ENCODE measurements at places on chromosomes 5 and 9.

- peak; percentile 62 for DNase-seq
These were observed 147.1 kb downstream of the ERCC6L2 start for GRCh38 chr9:96022445-96023051.

DNA sequence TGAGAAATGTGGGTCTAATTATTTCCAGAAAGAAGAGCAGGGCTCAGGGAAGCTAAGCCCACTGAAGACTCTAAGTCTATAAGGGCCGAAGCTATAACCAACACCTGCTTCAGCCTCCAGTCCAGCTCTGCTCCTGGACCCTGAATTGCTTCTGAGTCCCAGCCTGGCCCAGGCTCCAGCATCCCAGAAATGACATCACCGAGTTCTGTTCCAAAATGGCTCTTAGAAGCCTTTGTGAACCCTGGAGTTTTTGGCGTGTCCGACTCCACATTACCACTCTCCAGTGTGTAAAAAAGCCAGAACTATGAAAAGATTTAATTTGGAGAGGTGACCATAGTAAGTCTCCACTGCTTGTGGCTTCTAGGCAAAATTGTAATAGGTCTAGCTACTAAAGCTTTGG is 289.9 kb downstream of the SLIT3 start:
- DNase-seq, result no peak

GRCh38 chr5:176892663-176893062 is 6.5 kb downstream of the HK3 start:
- DNase-seq, result no peak

GRCh38 chr5:157540707-157541446 is 34.7 kb downstream of the ADAM19 start:
- no peak for DNase-seq

DNA sequence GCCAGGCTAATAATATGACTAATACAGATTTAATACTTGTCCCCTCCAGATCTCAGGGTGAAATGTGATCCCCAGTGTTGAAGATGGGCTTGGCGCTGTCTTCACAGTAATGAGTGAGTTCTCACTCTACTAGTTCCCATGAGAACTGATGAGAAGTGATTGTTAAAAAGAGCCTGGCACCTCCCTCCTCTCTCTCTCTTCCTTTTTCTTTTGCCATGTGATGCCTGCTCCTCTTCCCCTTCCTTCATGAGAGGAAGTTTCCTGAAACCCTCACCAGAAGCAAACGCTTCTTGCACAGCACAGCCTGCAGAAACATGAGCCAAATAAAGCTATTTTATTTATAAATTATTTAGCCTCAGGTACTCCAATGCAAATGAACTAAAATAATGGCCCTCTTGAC is 55.2 kb downstream of the GLDC start:
- no peak for DNase-seq

- DNase-seq, result no peak
These were observed 169.9 kb downstream of the FER start for GRCh38 chr5:108917596-108917995.

DNA sequence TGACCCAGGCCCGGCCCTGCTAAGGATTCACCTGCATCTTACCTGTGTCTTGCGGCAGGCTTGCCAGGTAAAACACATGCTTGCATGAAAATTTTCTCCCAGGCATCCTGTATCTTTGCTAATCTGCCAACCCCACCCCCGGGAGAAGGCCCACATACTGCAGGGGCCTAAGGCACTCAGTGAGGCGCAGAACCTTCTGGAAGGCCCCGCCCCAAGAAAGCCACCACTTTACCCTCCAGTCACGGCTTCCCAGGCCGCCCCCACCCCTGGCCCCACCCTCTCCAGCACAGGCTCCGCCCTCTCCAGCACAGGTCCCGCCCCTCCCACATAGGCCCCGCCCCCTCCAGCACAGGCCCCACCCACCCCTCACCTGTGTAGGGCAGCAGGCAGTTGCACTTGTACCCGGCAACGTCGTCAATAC is 29.8 kb upstream of the SEC16A start:
- DNase-seq, result no peak

DNA sequence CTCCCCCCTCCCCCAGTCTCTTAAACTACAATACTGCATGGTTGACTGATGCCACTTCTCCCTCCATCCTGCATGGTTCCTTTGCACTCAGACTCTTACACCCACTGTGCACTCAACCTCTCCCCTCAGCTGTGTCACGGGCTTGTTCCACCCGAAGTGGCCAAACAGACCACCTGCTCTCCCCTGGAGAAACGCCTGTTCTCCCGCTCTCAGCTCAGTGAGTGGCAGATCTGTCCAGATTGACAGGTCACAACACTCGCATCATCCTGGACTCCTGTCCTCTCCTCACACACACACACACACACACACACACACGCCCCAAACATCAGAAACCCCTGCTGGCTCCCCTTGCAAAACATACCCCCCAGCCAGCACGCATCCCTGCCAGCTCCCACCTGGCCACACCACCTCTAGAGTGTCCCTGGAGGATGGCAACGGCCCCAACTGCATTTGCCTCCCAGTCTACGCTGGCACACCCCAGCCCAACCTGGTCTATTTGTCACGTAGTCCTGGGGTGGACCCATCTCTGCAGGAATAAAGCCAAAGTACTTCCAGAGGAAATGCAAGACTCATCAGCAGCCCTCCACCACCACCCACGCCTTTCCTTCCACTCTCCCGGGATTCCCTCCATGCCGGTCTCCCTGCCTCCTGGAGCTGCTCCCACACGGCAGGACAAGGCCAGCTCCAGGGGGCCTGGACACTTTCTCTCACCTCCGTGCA is 2.9 kb downstream of the OR2V1 start:
- DNase-seq, result no peak

DNA sequence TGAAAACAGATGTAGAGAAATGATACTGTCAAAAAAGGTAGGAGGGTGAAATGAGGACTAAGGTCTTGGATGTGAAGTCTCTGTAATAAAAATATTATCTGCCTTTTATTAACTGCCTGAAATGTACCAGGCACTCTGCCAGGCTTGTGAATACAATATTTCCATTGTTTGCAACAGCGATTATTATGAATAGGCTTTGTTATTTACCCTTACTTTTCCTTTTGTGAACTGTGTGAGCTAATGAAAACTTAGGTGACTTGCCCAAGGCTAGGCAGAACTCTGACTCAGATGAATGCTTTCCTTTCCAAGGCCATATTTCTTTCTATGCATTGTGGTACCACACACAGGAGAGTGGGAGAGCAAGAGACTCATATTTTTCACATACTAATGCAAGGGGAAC is 204.1 kb downstream of the CDH12 start:
- no peak for DNase-seq

DNA sequence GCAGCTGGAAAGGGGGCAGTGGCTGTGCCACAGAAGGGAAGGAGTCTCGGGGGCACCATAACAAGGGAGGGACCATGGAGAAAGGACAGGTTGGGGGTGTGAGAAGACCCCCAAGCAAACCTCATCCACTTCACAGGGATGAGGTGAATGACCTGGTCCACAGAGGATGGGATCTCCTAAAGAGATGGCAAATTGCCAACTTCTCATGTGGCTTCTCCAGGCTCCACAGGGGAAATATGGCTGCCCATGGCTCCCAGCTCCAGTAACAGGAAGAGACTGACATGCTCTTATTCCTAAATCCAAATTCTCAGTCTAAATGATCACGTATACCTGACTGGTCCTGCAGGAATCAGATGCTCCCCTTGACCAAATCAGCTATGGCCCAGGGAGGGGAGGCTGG is 340.4 kb downstream of the SPOCK1 start:
- DNase-seq, result no peak

DNA sequence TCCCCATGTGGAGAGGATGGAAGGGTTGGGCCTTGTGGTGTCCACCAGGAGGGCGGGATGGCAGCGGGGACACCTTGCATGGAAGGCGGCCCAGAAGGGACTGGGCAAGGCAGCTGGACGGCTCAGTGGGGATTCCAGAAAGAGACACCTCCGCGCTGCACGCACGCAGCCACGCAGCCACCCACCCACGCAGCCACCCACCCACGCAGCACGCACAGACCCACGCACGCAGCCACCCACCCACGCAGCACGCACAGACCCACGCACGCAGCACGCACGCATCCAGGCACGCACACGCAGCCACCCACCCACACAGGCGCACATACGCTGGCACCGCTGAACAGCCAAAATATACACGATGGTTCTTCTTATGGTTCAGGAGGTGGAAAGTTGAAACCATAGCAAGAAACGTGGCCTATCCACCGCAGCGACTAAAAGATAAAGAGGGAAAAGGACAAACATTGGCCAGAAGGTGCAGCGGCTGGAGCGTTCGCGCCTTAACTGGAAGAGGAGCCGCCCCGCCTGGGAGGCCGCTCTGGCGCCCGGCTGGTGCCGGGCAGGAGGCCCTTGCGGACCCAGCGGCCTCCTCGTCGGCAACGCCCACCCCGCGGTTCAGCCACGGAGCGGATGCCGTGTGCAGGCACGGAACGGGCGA is 22.2 kb upstream of the EXOC3 start:
- no peak for DNase-seq

- no peak for DNase-seq
These were observed 136.8 kb downstream of the FRMD3 start for GRCh38 chr9:83401328-83401900.

DNA sequence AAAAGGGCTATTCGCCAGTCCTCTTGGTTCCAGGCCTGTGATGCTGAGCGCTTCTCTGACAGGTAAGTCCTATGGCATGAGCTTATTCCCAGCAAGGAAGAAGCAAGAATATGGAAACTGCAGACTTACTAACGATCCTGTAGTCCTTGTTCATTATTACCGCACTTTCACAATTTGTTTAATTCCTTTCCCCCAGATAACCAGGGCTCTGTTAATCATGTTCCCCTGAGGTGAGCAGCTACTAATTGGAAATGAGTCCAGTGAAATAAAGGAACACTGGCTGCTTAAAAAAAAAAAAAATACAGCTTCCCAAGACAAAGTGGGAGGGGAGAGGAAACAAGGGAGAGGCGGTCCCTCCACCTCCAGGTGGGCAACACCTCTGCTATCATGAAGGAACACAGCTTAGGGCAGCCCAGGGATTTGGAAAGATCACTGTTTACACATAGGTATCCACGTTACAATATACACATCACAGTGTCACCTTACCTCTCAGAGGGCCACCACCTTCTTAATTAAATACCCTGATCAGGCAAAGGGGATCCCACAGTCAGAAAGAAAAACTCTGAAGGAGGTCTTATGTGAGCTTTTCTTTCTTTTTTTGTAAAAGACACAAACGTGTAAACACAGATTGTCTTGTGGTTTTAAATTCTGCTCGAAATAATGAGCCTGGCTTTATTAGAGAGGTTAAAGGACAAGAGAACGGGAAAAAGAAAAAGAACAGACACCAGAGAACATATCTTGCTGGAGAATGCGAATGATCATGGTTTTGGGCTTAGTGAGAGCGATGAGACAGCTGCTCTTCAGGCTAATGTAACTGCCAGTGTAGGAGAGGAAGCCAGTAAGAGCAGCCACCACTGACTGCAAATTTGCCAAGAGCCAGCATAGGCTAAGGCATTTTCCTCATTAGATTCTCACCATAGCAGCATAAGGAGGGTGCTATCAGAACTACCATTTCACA is 258.6 kb downstream of the CRB2 start:
- DNase-seq, result no peak
